ENCODE measurements at places on chromosomes 1 and 21. TPM values are rescaled to one million over a fixed set of nuclear protein-coding genes. Genes with fewer than 3 reads are reported as not detected.

The LPAR3 gene
- polyA plus RNA-seq = 17.1 TPM

The KCNC4 gene
- polyA plus RNA-seq = 8.1 TPM

The ITLN1 gene
- not detected for polyA plus RNA-seq

The ORC1 gene
- polyA plus RNA-seq = 36.9 TPM

The NUF2 gene
- 6.4 TPM for polyA plus RNA-seq

The CELA2B gene
- polyA plus RNA-seq = not detected

The LYPD8 gene
- polyA plus RNA-seq = not detected

The TRIM17 gene
- 1.1 TPM for polyA plus RNA-seq

The KCNE1 gene
- 0.63 TPM for polyA plus RNA-seq

The CFAP45 gene
- polyA plus RNA-seq = 0.11 TPM

The HHIPL2 gene
- polyA plus RNA-seq = 0.08 TPM

The ZFP69B gene
- polyA plus RNA-seq = 1.4 TPM

DNA sequence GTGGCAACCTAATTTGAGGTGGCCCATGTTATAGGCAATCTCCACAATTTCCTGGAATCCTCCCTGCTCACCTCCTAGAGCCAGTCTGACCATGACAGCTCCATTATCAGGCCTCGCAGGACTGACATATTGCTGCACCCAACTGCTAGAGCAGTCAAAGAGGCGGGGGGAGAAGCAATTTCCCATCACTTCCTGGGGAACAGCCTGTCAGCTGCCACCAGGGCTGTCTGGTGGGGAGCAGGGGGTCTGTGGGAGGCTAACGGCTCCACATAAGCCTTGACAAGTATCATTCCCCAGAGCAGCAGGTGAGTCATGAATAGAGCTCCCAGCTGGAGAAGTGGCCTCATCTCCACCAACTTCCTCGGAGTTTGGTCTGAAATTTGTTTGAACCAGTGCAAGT lies 322.9 kb downstream of the MATN1 start:
- H3K27me3 ChIP-seq = no peaks in the 10 kb centered on the region
- no peak for DNase-seq
- no peak overlapping the region for H3K27ac ChIP-seq
- H3K4me1 ChIP-seq = 0 out of 2 replicates have a peak, but pooled peaks cover 2% of the 10 kb centered on the region
- no peaks in the 10 kb centered on the region for H3K36me3 ChIP-seq
- no peak overlapping the region for H3K4me3 ChIP-seq

GRCh38 chr1:217948741-217949140 lies 317.6 kb downstream of the SPATA17 start:
- H3K4me3 ChIP-seq = no peak overlapping the region
- H3K36me3 ChIP-seq = no peaks in the 10 kb centered on the region
- no peak for DNase-seq
- no peak overlapping the region for H3K27ac ChIP-seq
- no peaks in the 10 kb centered on the region for H3K4me1 ChIP-seq

- H3K36me3 ChIP-seq = no peaks in the 10 kb centered on the region
- no peak overlapping the region for H3K4me3 ChIP-seq
- H3K4me1 ChIP-seq = no peaks in the 10 kb centered on the region
- DNase-seq = no peak
- H3K27ac ChIP-seq = no peak overlapping the region
Measured at GRCh38 chr1:48869116-48869893, 92.6 kb upstream of the BEND5 start.

- DNase-seq = no peak
- H3K27me3 ChIP-seq = no peaks in the 10 kb centered on the region
- no peaks in the 10 kb centered on the region for H3K4me1 ChIP-seq
- no peak overlapping the region for H3K4me3 ChIP-seq
- H3K27ac ChIP-seq = no peak overlapping the region
Measured at GRCh38 chr21:20013851-20014250, 984.4 kb upstream of the NCAM2 start.

- no peaks in the 10 kb centered on the region for H3K27me3 ChIP-seq
- no peak overlapping the region for H3K4me3 ChIP-seq
- H3K27ac ChIP-seq = no peak overlapping the region
- no peaks in the 10 kb centered on the region for H3K4me1 ChIP-seq
Measured at GRCh38 chr1:159594625-159595405, 7.2 kb downstream of the APCS start.

- DNase-seq = no peak
- no peaks in the 10 kb centered on the region for H3K36me3 ChIP-seq
- H3K4me1 ChIP-seq = no peaks in the 10 kb centered on the region
- H3K27me3 ChIP-seq = no peaks in the 10 kb centered on the region
Measured at GRCh38 chr1:235887676-235888075, 21.0 kb upstream of the LYST start.

- H3K4me1 ChIP-seq = peaks cover 19% of the 10 kb centered on the region
- H3K4me3 ChIP-seq = peak overlapping the region; percentile 81
Measured at GRCh38 chr1:155062702-155063411, 683 bp upstream of the EFNA4 start.

- H3K36me3 ChIP-seq = peaks cover 11% of the 10 kb centered on the region
- no peaks in the 10 kb centered on the region for H3K27me3 ChIP-seq
- no peak overlapping the region for H3K27ac ChIP-seq
- H3K4me3 ChIP-seq = no peak overlapping the region
Measured at GRCh38 chr1:235313931-235314678, 13.9 kb downstream of the ARID4B start.

DNA sequence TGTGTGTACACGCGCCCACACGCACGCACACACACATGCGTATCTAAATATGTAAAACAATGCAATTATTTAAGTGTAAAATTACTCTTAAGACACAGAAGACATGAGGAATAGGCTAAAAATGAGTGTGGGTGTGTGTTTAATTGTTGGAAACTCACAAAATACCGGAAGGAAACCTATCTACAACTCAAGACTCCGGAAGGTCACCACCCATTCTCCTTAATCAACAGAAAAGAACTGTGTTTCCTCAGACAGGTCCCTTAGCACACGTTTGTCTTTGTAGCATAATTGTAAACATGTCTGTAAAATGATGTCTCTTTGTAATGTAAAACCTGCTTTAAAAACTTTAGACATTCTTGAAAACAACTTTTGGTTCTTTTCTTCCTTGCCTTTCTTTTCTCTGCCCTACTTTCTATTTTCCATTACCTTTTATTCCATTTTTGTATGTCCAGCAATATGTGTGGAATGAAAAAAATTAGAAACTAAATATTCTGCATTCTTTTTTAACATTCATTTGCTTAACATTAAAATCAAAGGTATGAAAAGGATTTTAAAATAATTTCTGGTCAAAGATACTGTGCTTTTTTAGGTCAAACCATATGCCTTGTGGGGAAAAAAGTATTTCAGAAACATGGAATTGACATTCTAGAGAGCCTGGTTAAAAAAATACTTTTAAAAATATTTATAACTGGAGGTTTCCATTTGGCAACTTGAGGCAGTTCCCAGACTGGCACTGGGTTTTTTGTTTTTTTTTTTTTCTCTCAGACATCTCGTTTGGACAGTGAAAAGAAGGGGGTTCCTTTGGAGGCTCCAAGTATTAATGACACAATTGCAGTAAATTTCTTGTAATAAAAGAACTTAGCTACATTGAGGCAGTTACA lies 46.2 kb downstream of the ATP5PF start:
- H3K4me3 ChIP-seq = no peak overlapping the region
- H3K4me1 ChIP-seq = no peaks in the 10 kb centered on the region
- no peaks in the 10 kb centered on the region for H3K36me3 ChIP-seq

GRCh38 chr1:223229756-223230155 lies 86.7 kb upstream of the TLR5 start:
- no peak overlapping the region for H3K27ac ChIP-seq
- H3K4me1 ChIP-seq = no peaks in the 10 kb centered on the region
- no peaks in the 10 kb centered on the region for H3K27me3 ChIP-seq
- no peak overlapping the region for H3K4me3 ChIP-seq
- DNase-seq = no peak

DNA sequence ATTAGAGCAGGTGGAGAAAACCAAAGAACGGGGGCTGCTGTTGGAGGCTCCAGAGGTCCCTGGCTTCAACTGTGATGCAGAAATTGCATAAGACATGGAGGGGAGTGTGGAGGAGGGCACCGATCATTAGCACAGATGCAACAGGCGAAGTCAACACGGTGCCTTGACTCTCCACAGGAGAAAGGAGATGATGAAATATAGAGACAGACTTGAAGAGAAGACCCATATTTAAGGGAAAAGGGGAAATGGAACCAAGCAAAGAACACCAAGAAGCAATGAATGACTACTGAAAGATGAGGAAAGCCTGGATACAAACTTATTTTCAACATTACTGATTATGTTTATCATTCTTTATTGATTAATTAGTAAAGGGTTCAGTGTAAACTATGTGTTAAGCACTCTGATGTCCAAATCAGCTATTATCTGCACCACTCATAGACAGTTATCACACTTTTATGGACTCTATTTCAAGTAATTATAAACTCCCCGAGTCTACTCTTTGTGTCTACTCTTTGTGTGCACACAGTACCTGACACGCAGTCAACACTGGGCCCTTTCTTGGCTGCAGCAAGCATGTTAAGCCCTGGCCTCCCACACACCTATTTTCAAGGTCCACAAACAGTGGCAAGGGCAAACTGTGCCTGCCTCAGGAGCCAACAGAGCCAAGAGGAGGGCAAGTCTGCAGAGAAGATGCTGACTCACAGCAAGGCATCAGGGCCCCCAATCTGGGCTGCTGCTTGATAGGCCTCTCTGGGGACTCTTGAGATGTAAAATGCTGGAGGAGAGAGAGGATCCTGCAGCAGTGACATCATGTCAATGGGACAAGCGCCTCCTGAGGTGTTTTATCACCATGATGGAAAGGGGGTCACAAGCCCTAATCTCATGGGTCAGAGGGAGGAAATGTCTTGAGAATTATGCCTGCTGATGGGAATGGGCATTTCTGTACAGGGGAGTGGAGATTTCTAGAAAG lies 17.6 kb downstream of the PCNX2 start:
- H3K36me3 ChIP-seq = no peaks in the 10 kb centered on the region
- H3K4me3 ChIP-seq = no peak overlapping the region
- DNase-seq = no peak
- no peaks in the 10 kb centered on the region for H3K4me1 ChIP-seq
- peak overlapping the region; percentile 17 for H3K27ac ChIP-seq

DNA sequence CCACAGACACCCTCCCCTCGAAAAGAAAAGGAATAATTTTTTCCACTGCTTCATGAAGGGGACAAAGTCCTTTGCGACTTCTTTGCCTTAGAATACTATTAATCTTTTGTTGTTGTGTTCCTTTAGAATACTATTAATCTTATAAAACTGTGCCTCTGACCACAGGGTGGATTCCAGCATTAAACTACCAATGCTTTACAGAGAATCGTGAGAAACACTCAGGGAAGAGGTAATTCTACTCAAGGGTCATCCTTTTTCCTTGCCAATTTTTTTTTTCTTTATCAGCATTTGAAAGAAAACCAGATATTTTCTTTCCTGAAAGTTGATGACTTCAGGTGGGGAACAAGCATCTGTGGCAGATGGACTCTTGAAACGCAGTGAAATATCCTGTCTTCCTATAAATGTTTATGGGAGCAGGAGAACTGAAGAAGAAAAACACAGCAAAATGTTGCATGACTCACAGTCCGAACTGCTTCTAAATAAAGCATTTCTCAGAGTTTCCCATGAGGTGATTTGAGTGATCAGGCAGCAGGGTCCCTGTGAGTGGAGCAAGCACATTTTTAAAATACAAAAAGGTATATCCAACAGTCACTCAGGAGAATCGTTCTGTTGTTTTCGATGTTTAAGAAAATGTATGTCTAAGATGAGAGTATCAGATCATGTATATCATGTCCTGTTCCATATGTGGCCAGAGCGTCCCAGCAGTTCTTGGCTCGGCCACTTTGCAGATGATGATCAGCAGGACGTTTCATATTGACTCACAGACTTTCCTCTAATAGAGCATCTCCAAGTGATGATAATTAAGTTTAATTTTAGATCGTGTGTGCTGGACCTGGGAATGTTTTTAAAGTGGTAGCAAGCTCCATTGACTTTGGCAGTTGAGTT lies 154.2 kb upstream of the RUNX1 start:
- no peak overlapping the region for H3K27ac ChIP-seq
- H3K27me3 ChIP-seq = no peaks in the 10 kb centered on the region
- no peaks in the 10 kb centered on the region for H3K36me3 ChIP-seq
- H3K4me3 ChIP-seq = no peak overlapping the region

GRCh38 chr1:207825719-207826556 lies 74.1 kb downstream of the CD46 start:
- no peak overlapping the region for H3K4me3 ChIP-seq
- H3K36me3 ChIP-seq = no peaks in the 10 kb centered on the region
- peaks cover 3% of the 10 kb centered on the region for H3K4me1 ChIP-seq
- no peaks in the 10 kb centered on the region for H3K27me3 ChIP-seq
- no peak overlapping the region for H3K27ac ChIP-seq

- no peak for DNase-seq
- no peaks in the 10 kb centered on the region for H3K4me1 ChIP-seq
- no peak overlapping the region for H3K27ac ChIP-seq
Measured at GRCh38 chr1:217184854-217185253, 446.0 kb downstream of the GPATCH2 start.

- H3K36me3 ChIP-seq = no peaks in the 10 kb centered on the region
- H3K27ac ChIP-seq = no peak overlapping the region
- H3K27me3 ChIP-seq = no peaks in the 10 kb centered on the region
- DNase-seq = no peak
Measured at GRCh38 chr1:69523461-69523860, 44.3 kb upstream of the LRRC7 start.

DNA sequence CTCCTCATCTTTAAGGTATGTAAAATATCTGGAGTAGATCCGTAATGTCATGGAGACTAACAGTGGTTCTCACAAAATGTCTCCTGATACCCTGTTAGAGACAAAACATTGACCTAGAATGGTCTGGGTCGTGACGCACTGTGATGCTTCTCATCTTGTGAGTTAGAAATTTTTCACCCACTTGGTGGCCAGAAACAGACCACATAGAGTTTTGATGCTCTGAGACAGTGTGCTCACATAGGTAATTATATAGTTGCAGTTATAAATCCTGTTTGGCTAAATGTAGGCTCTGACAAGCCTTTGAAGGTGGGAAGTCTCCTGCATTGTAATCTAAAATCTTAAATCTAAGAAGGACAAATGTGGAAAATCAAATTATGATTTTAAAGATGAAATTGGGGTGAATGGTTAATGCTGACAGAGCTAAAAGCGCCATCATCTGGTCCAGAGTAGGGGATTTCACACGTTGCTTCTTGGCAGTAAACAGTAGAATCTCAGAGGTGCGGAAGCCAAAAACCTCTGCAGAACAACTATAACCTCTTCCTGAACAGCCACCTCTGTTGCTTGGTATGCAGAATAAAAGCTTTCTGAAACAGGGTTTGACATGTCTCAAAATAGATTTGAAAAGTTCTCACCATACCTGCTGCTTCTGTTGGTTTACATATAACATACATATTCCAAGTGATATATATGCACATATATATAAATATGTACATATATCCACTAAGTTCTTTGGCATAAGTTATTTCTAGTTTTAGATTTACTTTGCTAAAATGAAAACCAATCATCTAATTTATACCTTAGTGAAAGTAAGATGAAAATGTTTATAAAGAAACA lies 17.1 kb downstream of the RPAP2 start:
- H3K4me3 ChIP-seq = no peak overlapping the region
- H3K4me1 ChIP-seq = no peaks in the 10 kb centered on the region
- H3K27me3 ChIP-seq = no peaks in the 10 kb centered on the region
- H3K36me3 ChIP-seq = peaks cover 6% of the 10 kb centered on the region
- DNase-seq = no peak

GRCh38 chr1:35558374-35559316 lies 1.0 kb downstream of the NCDN start:
- peak overlapping the region; percentile 83 for H3K4me3 ChIP-seq
- H3K4me1 ChIP-seq = peaks cover 20% of the 10 kb centered on the region

Data from H1 (cell line).